Parietal lobe (tissue), 2 donors: ENCODE measurements at places on chromosomes 4 and X. TPM values are rescaled to one million over a fixed set of nuclear protein-coding genes. Genes with fewer than 3 reads are reported as not detected.

Gene VCX3A
- total RNA-seq = not detected

Gene AMOT
- total RNA-seq = 18.8 TPM

Gene CYLC1
- not detected for total RNA-seq

Gene FAM114A1
- total RNA-seq = 11.3 TPM

Gene C4orf54
- total RNA-seq = 0.63 TPM
